ENCODE measurements at places on chromosomes 4 and X.

DNA sequence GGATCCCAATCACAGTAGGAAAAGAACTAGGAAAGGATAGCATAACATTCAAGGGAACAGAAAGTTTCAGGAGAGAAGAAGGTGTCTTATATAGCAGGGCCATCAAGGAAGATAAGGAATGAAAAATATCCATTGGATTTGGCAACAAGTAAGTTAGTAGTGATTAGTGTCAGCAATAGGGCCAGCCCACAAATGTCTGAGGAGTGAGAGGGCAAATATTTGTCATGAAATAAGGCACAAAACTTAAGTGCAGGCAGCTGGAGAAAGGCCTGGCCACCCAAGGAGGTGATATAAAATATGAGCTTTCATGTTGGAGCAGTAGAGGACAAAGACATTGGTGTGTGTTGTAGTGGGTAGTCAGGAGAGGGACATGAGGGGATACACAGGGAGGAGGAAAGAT is 132.1 kb downstream of the COL4A6 start:
- DNase-seq = no peak

DNA sequence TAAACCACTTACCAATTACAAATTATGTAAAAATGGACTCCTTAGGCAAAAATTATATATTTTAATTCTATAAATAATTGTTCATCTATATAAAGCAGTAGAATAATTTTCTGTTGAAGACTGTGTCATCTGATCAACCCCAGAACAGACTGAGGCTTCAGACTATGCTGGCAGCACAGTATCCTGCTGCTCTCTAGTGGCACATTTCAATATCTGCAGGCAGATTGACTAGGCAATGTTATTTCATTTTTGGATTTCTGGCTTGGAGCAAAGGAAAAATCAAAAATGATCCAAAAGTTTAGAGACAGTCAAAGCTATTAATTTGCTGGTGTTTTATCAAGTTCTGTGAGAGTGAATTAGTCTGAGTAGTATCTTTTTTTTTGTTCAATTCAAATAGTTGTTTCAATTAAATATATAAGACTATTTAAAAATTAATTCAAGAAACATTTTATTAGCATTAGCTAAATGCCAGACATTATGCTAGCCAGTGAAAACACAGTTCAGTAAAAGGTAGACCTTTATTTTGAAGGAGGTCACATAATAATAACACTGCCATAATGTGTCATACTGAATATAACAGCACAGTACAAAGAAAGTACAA is 21.3 kb upstream of the SULT1E1 start:
- peak; percentile 0 for DNase-seq

DNA sequence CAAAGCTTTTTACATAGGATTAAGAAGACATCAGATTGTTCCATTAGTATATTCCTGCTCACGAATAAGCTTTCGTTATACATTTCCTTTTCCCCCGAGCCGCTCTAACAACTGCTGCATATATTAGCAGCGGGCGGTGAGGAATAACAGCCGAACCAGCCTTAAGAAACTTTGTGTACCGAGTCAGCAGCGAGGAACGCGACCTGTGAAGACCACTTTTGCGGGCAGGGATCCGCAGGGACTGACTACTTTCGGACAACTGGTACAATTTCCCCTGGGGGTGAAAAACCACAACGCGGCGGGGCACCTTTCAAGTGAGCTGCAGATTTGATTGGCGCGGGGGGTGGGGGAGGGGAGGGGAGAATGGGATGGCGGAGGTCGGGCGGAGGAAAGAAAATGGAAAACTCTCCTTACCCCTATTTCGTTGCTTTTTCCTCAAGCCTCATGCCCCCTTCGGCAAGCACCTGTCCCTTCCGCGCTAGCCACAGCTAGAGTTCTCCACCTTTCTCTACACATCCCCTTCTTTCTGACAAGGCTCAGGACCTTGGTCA is 5.9 kb upstream of the PITX2 start:
- DNase-seq = no peak

DNA sequence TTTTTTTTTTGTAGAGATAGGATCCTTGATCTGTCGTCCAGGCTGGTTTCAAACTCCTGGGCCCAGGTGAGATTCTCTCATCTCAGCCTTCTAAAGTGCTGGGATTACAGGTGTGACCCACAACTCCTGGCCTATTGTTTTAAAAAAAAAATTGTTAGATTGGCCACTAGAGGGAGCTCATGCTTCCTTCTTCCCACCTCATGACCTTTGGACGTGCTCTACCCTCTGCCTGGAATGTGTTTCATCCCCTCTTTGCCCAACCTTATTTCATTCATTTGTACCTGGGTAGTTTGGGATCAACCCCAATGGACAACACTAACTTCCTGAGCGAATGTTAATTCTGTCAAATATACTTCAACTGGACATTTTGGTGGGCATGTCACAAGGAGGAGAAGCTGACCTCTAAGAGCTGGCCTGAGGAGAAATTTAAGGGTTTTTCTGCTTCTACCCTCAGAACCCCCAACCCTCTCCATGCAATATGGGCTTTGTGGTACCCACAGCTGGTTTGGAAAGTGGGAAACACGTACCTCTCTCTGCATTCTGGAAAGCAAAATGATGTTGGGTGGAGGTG is 6.4 kb downstream of the PPEF2 start:
- no peak for DNase-seq

- no peak for DNase-seq
These were observed 6.9 kb downstream of the CLCN3 start for GRCh38 chr4:169627307-169627706.

DNA sequence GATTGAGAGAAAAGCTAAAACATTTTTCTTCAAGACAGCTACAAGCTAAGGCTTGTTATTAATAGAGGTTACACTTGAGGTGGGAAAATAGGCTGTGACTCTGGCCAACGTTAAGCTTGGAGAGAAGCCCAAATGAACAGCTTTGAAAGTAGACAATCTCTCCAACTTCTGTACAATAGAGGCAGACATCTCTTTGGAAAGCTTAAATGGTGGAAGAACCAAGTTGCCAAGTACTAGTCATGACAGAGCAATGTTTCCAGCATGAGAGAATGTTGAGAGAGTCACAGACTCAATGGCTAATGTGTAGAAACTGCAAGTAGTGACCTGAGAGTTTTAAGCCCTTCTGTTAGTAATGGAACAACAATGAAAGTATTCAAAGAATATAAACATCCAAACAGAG is 298.1 kb downstream of the INPP4B start:
- no peak for DNase-seq

- no peak for DNase-seq
These were observed 176.0 kb downstream of the BMPR1B start for GRCh38 chr4:94933799-94934198.

- DNase-seq = no peak
These were observed 95.0 kb upstream of the TBL1X start for GRCh38 chrX:9369802-9370291.

- DNase-seq = no peak
These were observed 24.5 kb upstream of the SORBS2 start for GRCh38 chr4:185836241-185837084.

DNA sequence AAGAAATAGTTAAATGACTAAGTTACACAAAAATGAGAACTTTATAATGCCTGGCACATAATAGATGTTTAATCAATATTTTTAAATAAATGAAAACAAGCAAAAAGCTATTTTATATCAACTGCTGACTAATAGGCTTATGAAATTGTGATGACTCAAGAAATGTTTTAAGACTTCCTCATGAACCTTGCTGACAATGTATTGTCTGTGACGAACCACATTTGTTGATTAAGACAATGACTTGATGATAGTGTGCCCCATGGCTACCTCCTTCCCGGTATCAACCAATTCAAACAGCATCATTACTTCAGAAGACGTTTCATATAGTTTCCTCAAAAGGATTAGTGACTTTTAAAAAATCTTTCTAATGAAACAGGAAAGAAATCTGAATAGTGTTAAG is 7.9 kb downstream of the CXCL6 start:
- no peak for DNase-seq

- no peak for DNase-seq
These were observed 187.8 kb downstream of the CCNG2 start for GRCh38 chr4:77344784-77345183.

- DNase-seq = no peak
These were observed 714.9 kb upstream of the ADGRL3 start for GRCh38 chr4:60485276-60485675.

DNA sequence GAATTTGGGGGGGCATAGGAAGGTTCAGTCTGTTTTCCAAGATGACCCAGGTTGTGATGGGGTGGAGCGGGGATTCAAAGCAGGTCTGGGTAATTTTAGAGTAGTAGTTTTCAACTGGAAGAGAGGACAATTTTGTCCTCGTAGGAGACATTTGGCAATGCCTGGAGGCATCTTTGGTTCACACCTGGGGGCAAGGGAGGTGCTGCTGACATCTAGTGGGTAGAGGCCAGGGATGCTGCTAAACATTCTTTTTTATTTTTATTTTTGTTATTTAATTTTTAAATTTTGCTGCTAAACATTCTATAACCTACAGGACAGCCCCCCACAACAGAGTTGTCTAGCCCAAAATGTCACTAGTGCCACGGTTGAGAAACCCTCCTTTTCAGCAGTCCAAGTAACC is 1.9 kb downstream of the RAB9A start:
- DNase-seq = no peak

GRCh38 chr4:54315561-54316538 is 86.8 kb downstream of the PDGFRA start:
- DNase-seq = no peak

- no peak for DNase-seq
These were observed 210.3 kb upstream of the EPHA5 start for GRCh38 chr4:65880594-65880993.

GRCh38 chr4:111808174-111808573 is 337.1 kb upstream of the FAM241A start:
- DNase-seq = no peak

DNA sequence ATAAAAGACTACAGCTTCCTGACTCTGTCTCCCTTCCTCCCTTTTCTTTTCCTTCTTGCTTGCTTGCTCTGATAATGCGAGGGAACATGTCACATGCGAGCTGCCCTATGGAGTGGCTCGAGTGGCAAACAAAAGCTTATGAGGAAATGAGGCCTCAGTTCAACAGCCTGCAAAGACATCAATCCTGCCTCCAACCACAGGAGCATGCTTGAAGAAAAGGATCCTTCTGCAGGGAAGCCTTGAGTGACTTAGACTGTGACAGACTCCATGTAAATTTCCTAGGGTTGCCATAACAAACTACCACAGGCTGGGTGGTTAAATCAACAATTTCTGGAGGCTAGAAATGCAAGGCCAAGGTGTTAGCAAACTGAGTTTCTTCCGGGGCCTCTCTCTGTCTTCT is 152.5 kb downstream of the NR3C2 start:
- no peak for DNase-seq

GRCh38 chrX:40727581-40728252 is 7.6 kb downstream of the MED14 start:
- DNase-seq = no peak

DNA sequence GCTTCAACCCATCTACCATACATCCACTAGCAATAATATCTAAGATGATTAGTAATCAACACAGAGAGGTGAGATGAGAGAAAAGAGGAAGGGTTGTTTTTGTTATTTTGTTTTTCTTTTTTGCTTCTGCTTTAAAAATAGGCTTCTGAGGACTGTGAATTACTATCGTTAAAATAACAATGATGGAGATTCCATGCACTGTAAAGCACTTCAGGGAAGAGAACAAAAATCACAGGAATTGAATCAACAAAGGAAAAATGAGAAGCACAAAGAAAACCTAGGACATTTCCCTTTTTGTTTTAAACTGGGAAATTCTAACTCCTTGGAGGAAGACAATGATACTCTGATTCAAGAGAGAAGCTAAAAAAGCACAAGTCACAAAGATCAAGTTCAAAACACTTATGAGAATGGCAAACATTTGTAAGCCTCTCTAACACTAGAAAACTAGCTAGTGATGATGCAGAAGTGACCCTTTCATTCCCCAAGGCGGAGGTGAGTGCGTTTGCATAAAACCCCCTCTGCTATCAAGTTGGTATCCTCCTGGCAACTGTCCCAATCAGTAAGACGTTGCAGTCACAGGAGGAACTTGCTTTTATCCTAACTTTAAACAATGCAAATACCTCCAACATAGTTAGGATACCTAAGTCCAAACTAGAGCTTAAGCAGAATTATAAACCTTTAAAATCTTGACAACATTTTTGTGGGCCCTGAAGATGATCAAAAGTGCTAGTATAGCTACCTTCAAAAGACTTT is 308.5 kb downstream of the CAMK2D start:
- no peak for DNase-seq

GRCh38 chrX:37896511-37896890 is 49.1 kb upstream of the DYNLT3 start:
- DNase-seq = no peak

GRCh38 chr4:122635205-122635604 is 14.3 kb upstream of the IL21 start:
- DNase-seq = no peak

DNA sequence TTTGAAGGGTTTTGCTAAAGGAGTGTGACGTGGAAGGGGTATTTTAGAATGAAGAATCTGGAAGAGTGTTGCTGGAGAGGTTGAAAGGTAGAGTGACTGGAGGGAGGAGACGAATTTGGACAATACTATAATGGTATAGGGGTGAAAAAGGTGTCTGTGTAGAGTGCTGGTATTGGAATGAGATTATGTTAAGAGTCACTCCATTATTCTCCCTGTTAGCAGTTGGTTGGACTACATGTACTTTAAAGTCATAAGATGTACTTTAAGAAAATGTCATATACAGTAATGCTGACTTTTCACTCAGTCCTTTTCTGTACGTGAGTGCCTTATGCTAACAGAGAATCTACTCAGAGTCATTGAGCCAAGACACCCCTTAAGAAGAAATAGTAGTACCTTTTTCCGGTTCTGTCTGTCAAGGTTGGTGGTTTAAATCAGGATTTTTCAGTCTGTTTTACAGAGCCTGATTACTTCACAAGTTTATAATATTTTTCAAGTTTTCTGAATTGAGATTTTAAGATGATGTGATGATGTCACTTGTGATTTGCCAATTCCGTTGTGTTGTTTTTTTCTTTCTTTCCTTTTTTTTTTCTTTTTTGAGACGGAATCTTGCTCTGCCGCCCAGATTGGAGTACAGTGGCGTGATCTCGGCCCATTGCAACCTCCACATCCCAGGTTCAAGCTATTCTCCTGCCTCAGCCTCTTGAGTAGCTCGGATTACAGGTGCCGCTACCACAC is 56.6 kb downstream of the WWC2 start:
- DNase-seq = no peak

DNA sequence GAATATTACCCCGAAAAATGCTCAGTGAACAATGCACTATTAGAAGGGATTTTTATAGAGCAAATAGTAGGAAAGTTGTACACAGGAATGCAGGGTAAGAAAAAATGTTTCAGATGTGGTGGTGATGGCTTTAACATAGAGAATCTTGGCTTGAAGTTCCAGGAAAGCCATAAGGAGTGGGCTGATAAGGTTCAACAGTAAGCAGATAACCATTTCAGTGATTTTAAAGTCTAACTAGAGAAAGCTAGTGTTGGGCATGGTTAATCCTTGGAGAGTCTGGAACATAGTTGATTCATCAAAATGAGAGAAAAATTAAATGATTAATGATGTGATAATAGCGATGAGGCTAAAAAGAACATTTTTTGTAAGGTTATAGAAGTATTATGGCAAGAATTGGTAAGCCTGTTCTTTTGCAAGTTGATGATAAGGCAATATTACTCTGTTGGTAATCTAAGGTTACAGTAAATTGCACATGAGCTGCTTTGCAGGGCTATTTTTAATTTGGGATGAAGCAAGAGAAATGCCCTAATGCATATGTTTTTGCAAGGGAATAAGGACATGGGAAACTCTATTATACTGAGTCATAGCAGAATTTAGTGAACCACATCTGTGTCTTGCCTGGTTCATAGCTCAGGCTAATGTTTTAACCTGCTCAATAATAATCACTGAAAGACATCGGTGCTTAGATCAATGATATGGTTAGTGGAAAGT is 44.3 kb downstream of the GALNTL6 start:
- no peak for DNase-seq

- DNase-seq = no peak
These were observed 2214.5 kb upstream of the TENM3 start for GRCh38 chr4:180028682-180029081.

- no peak for DNase-seq
These were observed 25.8 kb downstream of the TRIM75 start for GRCh38 chr4:165079476-165079875.

Measured in stimulated activated CD4-positive, alpha-beta T cell treated with anti-CD3 and anti-CD28 coated beads, Interleukin-1b, Interleukin-23, amount 100 ng/mL, for 1 hour (primary cell).